ENCODE measurements at places on chromosomes 7 and 10.

DNA sequence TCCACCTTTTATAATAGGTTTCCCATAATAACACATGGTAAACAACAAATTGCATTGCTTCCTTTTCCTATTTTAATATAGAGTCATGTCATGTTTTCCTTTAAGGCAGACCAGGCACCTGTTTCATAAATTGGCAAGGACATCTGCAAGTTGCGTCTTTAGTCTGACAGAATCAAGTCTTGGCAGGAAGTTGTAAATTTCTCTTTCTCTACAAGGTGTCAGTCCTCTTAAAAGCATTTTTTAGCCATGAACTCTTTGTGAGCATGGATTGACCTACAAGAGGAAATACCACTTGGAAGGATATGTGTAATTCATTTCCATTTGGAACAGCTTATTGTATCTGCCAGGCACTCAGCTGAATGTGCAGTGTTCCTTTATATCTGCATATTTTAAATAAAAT lies 176.8 kb downstream of the PRKG1 start:
- DNase-seq: no peak

DNA sequence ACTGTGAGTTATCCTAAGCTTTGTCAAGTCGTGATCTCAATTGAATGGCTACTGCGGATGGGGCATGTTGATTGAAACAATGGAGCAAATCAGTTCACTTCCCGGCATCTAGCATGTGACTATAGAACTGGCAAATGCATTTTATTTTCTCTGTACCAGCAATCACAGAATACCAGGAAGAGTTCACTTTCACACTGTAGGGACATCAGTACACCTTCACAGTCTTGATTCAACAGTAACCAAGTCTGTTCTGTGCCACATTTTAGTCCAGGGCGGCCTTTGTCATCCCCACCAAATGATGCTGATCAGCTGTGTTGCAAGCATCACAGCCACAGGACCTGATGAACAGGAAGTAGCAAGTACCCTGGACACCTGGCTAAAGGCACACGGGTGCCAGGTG lies 32.1 kb upstream of the JAKMIP3 start:
- DNase-seq: no peak

DNA sequence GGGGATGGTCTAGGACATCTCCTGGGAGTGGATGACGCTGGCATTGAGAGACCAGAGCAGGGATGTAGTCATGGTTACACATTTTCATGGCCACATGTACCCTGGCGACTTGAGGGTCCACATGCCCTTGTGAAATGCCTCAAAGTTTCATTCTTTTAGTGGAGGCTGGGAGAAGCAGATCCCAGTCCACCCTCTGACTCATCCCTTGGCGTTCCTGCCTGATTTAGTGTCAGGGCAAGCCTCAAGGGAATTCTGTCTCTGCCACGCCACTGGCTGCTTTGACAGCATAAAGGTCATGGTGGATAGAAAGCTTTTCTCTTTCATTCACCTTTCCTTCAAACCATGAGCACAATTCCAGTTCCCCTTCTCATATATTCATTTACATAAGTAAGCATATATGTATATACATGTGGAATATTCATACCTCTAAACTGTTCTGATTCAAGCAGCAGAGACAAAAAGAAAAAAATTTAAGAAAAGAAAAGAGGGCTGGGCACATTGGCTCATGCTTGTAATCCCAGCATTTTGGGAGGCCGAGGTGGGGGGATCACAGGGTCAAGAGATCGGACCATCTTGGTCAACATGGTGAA lies 21.8 kb upstream of the KIF5B start:
- DNase-seq: peak; percentile 79

GRCh38 chr10:70758757-70759514 lies 26.2 kb downstream of the TBATA start:
- peak; percentile 53 for DNase-seq

GRCh38 chr7:48962821-48963505 lies 38.6 kb downstream of the CDC14C start:
- no peak for DNase-seq

DNA sequence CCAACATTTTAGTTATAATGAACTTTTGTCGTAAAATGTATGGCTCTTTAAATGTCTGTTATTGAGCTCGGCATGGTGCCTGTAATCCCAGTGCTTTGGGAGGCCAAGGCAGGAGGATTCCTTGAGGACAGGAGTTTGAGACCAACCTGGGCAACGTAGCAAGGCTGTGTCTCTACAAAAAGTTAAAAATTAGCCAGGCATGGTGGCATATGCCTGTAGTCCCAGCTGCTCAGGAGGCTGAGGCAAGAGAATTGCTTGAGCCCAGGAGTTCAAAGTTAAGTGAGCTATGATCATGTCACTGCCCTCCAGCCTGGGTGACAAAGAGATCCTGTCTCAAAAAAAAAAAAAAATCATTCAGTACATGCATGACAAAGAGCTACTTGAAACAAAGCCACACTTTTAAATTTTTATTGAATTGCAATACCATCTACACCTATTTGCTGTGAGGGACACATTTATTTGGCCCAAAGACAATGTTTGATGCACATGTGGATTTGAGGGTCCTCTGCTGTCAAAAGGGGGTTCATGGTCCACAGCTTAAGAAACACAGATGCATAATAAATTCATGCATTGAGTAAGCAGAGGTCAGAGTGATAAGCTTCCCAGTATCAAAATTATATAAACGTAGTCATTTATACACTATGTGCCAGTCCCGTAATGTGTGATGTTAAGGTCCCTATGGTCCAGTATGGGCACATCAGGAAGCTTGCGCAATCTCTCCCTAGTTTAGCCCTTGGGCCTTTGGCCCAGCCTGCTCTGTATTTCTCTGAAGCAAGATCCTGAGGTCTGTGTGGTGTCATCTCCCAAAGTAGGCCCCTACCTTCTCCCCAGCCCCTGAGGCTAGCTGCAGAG lies 4.4 kb upstream of the MALSU1 start:
- peak; percentile 38 for DNase-seq

DNA sequence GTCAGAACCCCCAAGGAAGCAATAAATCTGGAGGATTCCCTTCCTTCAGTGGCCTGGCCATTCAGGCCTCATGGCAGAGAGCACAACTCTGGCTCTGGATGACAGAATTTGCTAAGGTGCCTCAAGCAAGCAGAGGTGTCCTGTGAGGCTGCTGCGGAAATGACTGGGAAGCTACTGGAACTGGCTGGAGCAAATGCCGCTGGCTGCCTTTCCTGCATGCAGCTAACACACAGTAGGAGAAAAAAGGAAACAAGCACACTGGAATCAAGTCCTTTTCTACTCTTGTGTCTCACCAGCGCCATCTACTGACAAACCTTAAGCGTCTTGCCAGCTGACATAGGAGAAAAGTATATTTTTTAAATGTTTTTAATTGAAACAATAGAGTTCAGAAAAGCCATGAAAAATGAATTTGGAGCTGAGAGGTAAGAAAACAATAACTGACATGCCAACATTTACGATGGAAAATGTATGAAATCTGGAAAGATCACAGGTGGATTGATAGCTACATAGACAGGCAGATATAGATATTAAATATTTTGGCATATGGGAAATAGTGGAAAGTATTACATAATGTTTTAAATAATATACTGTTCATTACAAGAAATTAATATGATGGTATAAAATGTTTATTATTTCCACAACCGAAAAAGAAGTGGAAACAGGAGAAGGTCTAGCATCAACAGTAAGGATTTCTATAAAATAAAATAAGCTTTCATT lies 951.6 kb downstream of the ANKRD7 start:
- peak; percentile 60 for DNase-seq

- DNase-seq: no peak
Observed at GRCh38 chr7:129769866-129770808, 158.6 kb downstream of the NRF1 start.

GRCh38 chr10:19325581-19325980 lies 277.0 kb downstream of the MALRD1 start:
- DNase-seq: no peak

GRCh38 chr10:63576501-63576900 lies 55.3 kb downstream of the REEP3 start:
- DNase-seq: no peak

DNA sequence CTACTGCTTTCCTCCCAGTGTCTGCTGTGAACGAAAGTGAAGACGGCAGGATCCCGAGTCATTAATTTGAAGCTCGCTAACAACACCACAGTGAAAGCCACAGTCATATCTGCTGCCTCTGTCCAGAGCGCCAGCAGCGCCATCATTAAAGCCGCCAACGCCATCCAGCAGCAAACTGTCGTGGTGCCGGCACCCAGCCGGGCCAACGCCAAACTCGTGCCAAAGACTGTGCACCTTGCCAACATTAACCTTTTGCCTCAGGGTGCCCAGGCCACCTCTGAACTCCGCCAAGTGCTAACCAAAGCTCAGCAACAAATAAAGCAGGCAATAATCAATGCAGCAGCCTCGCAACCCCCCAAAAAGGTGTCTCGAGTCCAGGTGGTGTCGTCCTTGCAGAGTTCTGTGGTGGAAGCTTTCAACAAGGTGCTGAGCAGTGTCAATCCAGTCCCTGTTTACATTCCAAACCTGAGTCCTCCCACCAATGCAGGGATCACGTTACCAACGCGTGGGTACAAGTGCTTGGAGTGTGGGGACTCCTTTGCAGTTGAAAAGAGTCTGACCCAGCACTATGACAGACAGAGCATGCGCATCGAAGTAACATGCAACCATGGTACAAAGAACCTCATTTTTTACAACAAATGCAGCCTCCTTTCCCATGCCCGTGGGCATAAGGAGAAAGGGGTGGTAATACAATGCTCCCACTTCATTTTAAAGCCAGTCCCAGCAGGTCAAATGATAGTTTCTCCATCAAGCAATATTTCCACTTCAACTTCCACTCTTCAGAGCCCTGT lies 94.8 kb upstream of the KCNMA1 start:
- DNase-seq: no peak

DNA sequence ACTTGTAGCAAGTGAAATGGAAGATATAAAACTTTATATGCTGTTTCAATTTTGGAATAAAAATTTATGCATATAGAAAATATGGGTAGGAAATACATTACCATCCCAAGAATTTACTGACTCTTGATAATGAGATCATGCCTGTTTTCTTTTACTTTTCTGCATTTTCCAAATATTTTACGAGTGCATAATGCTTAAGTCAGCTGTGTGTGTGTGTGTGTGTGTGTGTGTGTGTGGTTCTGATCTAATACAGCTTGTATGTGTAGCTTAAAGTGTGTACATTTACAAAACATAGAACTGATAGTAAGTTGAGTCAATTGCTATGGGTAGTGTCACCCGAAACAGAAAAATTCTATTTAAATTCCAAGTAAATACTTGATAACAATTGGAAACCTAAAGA lies 315.9 kb upstream of the LRRN3 start:
- DNase-seq: no peak

GRCh38 chr7:116686812-116687419 lies 14.9 kb downstream of the MET start:
- DNase-seq: no peak

- no peak for DNase-seq
Observed at GRCh38 chr7:79593866-79594301, 140.4 kb upstream of the MAGI2 start.

DNA sequence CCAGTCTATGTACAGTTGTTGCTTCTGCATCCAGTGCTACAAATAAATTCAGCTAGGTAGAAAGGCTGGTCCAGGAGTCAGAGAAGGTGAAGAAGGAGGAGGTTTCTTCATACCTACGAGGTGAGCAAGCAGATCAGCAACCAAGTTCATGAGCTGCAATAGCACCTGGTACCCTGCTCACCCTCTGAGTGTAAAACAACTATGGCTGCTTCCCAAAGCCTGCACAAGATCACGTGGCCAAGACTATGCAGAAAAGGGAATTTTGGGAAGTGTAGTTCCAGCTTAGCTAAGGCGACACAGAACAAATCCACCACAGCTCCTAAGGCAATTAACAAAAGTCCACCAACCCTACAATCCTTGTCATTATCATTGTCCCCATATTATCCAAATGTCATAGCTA lies 95.9 kb upstream of the AUTS2 start:
- DNase-seq: no peak

DNA sequence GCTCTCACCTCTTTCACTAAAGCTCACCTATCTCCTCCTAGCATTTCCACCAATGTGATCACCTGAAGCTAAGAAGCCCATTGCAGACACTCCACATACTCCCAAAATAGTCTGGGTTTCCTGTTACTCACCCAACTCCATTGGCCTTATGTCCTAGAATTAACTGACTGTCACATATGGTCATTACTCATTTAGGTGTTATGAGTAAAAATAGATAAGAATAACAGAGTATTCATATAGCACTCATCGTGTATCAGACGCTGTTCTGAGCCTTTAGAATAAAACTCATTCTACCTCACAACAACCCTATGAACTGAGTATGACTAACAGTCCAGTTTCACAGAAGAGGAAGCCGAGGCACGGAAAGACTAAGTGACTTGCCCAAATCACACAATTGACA lies 174.2 kb upstream of the NPVF start:
- no peak for DNase-seq

- DNase-seq: no peak
Observed at GRCh38 chr10:14749070-14749809, 25.5 kb downstream of the FAM107B start.

- no peak for DNase-seq
Observed at GRCh38 chr10:3978174-3978573, 193.2 kb upstream of the KLF6 start.

DNA sequence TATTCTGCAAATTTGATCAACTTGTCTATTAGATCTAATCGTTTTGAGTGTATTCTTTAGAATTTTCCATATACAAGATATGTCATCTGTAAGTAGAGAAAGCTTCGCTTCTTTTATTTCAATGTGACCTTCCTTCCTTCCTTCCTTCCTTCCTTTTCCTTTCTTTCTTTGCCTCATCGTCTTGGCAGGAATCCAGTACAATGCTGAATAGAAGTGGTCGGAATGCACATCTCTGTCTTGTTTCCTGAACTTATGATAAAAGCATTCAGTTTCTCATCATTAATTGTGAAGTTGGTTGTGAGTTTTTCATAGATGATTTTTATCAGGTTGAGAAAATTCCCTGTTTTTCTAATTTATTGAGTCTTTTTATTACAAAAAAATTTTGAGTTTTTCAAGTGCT lies 300.7 kb upstream of the ZNF32 start:
- DNase-seq: no peak

DNA sequence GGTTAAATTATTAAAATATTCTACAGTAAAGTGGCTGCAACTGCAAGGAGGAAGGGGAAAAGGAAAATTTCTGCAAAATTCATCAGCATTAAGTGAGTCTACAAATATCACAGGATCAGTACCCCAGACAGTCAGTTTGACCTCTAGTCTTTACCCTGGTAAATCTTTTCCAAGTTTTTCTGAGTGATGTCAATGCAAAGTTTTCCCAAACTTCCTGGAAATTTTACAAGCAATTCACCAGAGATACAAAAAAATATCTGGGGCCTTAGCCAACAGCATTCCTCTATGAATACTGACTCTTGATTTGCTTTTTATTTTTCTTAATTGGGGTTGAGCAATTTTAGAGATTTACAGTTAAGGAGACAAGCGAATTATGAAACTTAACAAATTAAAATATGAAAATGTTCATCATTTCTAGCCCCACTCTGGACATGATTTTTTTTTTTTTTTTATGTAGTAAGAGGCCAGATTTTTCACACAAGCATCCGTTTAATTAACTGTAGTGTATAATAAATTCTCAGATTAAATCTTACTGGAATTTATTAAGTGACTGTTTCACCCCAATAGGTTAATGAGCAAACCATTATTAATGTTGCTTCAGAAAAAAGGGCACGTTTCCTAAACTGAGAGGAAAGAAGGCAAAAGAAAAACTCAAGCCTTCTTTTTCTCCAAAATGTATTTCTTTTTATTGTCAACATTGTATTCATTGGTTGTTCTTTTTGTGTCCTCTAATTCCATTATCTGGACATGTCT lies 539.5 kb upstream of the FZD8 start:
- DNase-seq: peak; percentile 40
